ENCODE measurements at places on chromosomes 5 and 9. TPM values are rescaled to one million over a fixed set of nuclear protein-coding genes. Genes with fewer than 3 reads are reported as not detected.
A peak's percentile ranks its signal among the peaks of the same experiment; 100 is the strongest.

DNA sequence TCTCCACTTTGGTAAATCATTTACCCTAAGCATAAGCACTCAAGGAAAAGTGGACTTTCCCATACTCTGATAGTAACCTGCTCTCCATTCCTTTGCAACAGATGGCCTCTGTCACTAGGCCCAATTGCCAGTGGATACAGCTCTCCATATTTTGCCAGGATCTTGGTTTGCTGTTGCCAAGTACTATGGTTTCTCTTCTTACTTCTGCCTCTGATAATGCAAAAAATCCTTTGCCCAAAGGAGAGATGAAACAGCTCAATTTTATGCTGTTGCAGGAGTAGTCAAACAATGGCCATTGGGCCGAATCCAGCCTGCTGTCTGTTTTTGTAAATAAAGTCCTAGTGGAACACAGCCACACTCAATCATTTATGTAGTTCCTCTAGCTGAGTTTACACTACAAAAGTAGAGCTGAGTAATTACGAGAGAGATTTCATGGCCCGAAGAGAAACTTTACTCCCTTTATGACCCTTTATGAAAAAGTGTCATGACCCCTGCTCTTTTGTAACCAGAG, 92.5 kb downstream of the HTR4 start:
- no peak for DNase-seq

- no peak for DNase-seq
These were observed 424.7 kb downstream of the RAB3C start for GRCh38 chr5:59007460-59008063.

GRCh38 chr9:70475211-70475610, 60.8 kb upstream of the KLF9 start:
- no peak for DNase-seq

GRCh38 chr5:1943481-1943880, 60.8 kb upstream of the IRX4 start:
- no peak for DNase-seq

DNA sequence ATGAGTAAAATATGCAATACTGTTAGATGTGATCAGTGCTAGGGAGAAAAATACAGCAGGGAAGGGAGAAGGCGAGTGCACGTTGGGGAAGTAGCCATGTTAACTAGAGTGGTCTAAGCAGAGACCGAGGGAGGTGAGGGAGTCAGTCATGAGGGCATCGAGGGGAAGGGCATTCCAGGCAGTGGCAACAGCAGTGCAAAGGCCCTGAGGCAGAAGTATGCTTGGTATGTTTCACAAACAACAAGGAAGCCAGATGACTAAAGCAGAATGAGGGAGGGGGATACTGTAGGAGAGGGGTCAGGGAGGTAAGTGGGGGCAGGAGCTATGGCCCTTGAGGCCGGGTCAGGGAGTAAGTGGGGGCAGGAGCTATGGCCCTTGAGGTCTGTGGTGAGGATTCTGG, 123.3 kb upstream of the BOD1 start:
- DNase-seq: no peak

DNA sequence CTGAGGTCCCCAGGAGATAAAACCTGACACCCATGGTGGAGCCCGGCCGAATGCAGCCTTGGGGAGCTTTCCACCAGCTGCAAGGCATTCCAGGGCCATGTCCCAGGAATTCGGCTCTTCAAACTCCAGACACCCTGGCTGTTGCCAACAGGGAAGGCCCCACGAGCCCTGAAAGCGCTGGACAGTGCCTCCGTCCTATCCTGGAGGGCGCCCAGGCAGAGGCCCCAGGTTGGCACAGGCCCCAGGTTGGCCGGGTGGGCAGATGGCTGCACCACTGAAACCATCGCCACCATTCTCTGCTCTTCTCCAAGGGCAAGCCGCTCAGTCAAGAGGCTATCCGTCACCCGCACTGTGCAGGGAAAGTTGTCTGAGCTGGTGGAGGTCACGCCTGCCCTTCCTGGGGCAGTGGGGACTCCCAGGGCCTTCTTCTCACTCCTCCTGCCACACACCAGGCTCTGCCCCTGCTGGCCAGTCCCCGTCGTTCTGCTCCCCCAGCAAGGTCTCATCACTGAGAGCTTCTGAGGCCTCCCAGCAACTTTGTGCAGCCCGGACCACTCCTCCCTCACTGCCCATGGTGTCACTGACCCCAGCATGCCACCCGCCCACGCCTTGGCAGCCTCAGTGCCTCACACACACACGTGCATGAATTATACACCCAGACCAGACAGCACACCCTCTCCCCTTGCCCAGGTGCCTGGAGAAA, 21.2 kb downstream of the SLC6A3 start:
- no peak for DNase-seq

DNA sequence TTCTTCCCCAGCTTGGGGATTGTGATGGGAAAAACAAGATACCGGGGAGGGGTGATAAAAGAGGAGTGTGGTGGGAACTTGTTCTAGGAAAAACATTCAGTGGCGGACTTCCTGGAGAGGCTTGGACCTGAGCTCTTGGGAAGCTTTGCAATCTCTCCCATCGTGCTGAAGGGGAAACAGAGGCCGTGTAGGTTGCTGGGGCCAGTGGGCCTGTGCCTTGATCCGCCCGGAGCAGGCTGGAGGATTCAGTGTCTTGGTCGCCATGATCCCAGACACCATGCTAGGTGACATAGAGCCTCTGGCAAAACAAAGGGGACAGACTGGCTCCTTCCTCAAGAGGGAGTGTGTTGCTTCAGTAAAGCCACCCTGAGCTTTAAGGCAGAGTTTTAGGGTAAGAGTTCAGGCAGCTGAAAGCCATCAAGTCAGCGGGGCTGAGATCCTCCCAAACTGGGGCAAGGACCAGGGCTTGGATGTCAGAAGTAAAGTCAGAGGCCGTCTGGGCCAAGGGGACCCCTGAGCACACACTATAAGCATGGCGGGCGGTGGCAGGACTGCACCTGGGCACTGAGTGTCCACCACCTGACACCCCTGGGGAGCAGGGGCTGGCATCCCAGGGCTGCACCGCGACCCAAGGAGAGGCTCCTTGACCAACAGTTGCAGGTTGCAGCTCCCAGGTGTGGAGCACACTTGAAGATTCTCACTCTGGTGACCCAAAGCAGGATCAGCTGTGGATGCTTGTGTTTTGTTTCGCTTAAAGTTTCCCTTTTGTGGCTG, 44.7 kb downstream of the TRIP13 start:
- peak; percentile 34 for DNase-seq

DNA sequence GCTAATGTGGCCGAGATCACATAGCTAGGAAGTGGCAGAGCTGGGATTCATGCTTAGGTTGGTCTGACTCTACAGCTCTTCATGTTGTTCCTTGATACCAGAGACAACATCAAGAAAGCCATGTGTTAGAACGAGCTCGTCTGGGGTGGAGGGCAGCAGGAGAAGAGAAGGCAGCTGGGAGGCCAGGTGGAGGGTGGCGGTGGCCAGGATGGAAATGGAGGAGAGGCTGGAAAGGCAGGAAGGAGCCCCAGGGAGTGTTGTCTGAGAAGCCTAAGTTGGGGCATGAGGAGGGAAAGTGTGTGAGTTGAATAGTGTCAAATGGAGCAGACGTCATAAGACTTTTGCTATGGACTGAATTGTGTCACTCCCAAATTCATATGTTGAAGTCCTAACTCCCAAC, 315.3 kb downstream of the GADD45G start:
- DNase-seq: no peak

GRCh38 chr9:7859701-7860334, 60.2 kb upstream of the DMAC1 start:
- DNase-seq: no peak

DNA sequence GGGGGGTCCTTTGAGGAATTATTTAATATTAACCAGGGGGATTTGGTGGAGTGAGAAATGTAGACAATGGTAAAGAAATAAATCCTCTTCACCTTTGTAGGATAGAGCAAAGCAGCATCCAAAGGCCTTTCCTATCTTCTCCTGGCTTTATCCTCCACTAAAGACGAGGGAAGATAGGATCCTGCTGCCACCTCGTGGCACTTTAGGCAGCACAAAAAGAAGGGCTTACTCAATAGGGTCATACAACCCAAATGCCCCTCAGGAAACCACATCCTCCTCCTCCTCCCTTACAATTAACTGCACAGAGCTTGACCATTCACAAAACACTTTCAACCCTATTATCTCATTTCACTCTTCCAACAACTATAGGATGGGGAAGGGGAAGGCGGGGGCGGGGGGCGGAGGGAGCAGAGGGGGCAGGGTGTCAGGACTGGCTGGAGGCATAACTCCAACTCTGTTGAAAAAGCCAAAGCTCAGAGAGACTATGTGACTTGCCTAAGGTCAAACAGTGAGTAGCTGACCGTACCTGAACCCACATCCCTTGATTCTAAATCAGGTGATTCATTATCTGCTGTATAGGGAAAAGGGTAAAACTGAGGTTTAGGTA, 45.4 kb upstream of the MYOT start:
- no peak for DNase-seq

- DNase-seq: no peak
These were observed 1532.8 kb upstream of the ACO1 start for GRCh38 chr9:30851600-30851999.

GRCh38 chr5:78808380-78808779, 159.8 kb upstream of the LHFPL2 start:
- DNase-seq: no peak

DNA sequence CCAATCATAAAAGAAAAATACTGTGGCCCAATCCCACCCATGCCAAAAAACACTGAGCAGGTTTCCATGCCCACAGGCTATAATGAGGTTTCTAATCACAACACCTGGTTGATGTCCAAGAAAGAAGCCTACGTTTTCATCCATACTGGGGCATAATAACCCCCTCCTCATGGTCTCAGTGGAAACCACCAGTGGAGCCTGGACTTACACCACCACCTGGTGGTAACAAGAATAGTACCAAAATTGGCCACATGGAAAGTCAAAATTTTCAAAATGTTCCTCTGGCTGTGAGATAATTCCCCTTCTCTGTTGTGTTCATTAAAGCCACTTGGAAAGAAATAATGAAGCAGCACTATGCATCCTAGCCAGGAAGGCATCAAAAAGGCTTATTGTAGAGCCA, 687.3 kb upstream of the ST8SIA4 start:
- DNase-seq: no peak

- DNase-seq: peak; percentile 50
These were observed 1.3 kb downstream of the SH3RF2 start for GRCh38 chr5:145937432-145938250.

DNA sequence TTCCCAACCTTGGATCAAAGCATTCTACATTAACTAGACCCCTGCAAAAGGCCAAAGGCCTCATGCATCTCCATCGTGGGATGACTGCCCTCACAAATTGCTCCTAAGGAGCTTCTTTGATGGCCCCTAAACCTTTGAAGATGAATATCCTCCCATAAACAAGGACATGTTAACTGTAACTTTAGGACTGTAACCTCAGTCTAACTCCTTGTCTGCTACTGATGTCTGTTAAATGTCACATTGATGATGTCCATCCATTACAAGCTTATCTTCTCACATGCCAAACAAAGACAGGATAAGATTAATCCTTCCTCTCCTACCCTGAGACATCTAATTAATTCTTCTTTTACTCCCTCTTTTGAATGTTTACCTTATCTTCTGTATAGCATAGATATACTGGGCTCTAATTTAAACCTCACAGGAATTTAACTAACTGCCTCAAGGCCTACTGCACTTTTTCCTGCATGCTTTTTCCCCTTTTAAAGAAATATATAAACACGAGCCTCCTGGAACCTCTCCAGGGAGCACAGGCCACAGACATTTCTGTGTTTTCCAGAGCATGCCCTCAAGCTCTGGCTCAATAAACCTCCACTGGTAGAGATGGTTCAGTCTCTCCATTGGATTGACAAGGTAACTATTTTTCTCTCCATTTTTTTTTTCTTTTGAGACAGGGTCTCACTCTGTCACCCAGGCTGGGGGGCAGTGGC, 90.6 kb upstream of the SLC25A48 start:
- DNase-seq: no peak

The PCDH12 gene
- 7.4 TPM for total RNA-seq

The AK8 gene
- total RNA-seq: 1.7 TPM

The SPINK6 gene
- not detected for total RNA-seq

The CXCL14 gene
- total RNA-seq: 2.3 TPM

The ADAMTS19 gene
- total RNA-seq: 5.3 TPM

The PCDHB6 gene
- 1.6 TPM for total RNA-seq

The FTMT gene
- total RNA-seq: not detected

The SPATA31D4 gene
- total RNA-seq: not detected

The SPOCK1 gene
- 15.6 TPM for total RNA-seq

The DND1 gene
- 2.7 TPM for total RNA-seq

The CBY3 gene
- total RNA-seq: not detected
